NCI-H774 (cell line): ENCODE measurements at places on chromosomes 2 and 18.

DNA sequence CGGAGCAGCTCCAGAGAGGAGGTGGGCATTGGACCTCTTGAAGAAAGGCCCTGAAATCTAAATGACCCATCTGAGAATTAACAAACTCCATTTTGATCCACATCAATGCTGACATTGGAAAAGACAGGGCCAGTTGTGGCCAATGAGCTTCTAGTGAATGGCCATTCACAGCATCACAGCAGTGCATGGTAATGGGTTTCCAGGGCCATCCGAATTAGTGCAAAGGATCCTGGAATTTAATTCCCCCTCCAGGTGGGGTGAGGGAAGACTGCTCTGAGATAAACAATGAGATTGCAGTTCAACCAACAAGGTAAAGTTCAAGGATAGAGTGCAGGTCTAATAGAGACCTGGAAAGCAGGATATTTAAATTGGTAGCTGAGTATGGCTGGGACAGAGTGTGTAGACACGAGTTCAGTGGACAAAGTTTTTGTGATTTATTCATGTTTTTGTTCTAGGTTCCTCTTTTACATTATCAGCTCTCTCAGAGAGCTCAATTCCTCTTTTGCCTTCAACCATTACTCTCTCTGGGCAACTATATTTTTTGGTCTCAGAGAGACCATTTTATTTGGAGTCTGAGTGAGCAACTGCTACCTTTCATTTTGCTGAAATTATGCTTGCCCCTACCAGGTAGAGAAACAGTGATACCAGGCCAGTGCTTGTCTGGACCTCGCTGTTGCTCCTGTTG, 5.0 kb downstream of the TACR1 start:
- DNase-seq: no peak

GRCh38 chr2:231563378-231563961, 29.2 kb upstream of the TEX44 start:
- DNase-seq: peak; percentile 37

- DNase-seq: no peak
Observed at GRCh38 chr18:41343808-41344207, 611.2 kb upstream of the PIK3C3 start.

GRCh38 chr2:9905413-9905812, 46.1 kb upstream of the GRHL1 start:
- DNase-seq: no peak

- DNase-seq: no peak
Observed at GRCh38 chr18:9008709-9009635, 93.5 kb upstream of the NDUFV2 start.

GRCh38 chr2:15691586-15692310, 100.1 kb downstream of the DDX1 start:
- no peak for DNase-seq

- no peak for DNase-seq
Observed at GRCh38 chr2:69097148-69097610, 84.2 kb downstream of the ANTXR1 start.

GRCh38 chr2:37080689-37081088, 3.5 kb downstream of the HEATR5B start:
- DNase-seq: no peak

- no peak for DNase-seq
Observed at GRCh38 chr2:123518367-123518766, 506.7 kb upstream of the CNTNAP5 start.
